ENCODE measurements at places on chromosomes 3 and 15.

DNA sequence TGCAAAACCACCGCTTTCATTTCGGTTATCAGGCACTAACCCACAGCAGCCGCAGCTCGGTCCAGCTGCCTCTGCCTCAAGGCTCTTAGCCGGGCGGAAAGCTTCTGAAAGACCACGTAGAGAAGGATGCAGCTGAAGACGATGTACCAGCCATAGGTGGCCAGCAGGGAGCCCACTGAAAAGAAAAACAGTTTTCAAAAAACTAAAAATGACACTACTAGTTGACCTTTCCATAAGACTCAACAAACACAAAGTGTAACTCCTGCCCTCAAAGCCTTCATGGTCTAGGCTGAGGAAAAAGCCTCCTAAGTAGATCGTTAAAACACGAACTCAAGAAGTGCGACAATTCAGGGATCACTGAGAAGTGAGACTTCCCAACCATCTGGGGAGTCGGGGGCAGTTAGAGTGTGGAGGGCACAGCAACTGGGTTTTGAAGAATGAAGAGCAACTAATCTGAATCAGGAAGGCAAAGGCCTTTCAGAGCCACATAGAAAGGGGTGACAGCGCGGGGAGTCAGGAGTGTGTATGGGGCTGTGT lies 716 bp downstream of the SELENOS start:
- peak; percentile 43 for DNase-seq

DNA sequence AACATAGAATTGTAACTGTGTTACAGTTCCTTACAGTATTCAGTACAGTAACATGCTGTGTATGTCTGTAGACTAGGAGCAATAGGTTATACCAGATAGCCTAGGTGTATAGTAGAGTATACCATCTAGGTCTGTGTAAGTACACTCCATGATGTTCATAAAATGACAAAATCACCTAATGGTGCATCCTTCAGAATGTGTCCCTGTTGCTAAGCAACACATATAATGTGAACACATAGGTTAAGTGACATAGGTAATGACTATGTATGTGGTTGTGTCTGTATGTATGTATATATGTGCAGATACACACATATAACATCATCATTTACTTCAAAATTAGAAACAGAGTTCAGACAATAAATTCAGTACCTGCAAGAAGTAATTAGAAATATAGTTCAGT lies 146.8 kb upstream of the GAP43 start:
- no peak for DNase-seq

GRCh38 chr3:13167829-13168228 lies 94.6 kb upstream of the IQSEC1 start:
- no peak for DNase-seq

- no peak for DNase-seq
Observed at GRCh38 chr3:32989171-32989570, 37.7 kb downstream of the CCR4 start.

DNA sequence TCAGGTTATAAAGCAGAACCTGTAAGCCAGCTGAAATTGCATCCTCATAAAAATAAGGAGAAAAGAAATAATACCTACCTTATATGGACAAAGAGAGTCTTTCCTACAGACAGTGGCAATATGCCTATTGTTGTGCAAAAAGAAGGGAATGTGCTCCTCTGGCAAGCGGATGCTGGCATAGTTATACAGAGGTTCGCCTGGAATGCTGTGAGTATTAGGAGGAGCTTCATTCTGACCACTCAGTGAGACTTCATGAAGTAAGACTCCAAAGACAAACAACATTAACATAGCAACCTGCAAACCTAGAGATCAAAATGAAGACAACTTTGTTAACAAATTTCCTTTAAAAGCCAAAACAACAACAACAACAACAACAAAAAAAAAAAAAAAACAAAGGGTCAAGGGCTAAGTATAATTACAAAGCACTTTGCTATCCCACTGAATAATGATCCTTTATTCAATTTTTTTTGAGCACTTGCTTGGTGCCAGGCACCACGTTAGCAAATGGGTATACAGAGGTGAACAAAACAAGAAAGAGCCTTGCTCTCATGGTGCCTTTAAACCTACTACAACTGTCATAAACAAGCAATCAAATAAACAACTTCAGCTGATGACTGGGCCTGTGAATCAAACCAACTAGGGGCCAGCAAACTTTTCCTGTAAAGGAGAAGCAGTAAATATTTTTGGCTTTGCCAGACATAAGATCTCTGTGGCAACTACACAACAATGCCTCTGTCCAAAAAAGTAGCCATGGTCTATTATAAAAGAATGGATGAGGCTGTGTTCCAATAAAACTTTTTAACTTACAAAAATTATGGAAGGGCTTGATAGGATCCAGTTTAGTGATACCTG lies 3.7 kb downstream of the EOGT start:
- DNase-seq, result no peak

GRCh38 chr3:143648218-143648617 lies 200.1 kb downstream of the SLC9A9 start:
- DNase-seq, result no peak
